Stimulated activated CD8-positive, alpha-beta memory T cell treated with anti-CD3 and anti-CD28 coated beads, Interleukin-15, amount 100 ng/mL, for 1 hour (primary cell): ENCODE measurements at places on chromosomes 6 and 20.

DNA sequence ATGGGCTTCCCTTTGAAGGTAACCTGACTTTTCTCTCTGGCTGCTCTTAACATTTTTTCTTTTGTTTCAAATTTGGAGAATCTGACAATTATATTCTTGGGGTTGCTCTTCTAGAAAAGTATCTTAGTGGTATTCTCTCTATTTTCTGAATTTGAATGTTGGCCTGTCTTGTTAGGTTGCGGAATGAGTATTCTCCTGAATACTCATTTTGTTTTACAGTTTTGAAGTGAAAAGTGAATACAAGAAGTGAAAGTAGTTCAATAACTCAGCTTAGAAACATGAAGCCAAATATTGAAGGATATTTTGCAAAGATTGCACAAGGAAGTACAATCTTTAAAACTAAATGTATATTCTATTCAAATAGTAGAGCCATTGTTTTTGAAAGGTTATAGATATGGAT is 120.2 kb upstream of the MAP3K4 start:
- no peak for DNase-seq

DNA sequence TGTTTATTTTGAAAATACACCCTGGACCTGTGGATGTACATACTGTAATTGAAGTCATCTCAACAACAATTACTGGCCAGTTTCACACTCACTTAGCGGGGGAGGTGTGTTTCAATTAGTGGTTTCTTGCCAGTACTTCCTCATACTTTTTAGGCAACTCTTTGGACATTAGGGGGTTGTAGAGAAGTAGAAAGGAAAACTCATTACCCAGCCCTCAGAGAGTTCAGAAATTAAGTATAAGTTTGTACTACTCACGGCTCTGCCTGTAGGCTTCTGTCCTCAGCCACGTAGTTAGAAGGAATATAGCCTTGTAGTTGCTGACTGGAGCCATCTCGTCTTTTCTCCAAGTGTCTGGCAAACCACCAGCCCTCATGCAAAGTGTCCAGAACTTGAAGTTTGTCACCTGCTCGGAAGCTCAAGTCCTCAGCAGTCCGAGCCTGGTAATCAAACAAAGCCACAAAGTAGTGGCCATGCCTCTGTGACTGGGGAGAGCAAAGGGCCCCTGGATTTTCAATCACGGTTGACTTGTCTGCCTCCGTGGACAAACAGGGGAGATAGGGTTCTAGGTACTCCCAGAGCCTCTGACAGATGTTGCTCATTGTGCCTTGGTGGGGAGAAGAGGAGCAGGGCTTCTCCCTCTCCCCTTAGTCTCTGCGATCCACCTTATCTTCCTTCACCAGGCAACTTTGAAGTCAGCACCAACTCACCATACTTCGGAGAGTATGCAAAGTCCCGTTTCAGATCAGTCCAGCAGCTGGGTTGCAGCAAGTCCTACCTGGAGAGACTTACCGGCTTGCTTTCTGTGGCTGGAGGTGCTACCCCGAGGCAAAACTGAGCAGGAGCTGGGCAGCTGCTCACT is 749 bp downstream of the FRK start:
- no peak for DNase-seq

DNA sequence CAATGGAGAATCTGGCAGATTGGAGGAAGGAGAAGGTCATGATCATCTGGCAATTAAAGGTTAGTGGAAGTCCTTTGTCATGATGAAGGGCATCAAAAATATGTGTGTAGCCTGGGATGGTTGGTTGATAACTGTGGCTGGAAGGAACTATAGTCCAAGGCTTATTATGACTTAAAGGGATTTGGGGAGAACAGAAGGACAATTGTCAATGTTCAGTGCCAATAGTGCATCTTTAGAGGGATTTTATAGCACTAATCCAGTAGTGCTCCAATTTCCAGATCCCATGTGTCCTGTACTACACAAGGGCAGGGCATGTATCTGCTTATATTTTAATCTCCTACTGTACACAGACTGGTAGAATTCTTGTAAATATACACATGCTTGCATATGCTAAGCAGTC is 5.0 kb upstream of the ZBTB24 start:
- DNase-seq: no peak

DNA sequence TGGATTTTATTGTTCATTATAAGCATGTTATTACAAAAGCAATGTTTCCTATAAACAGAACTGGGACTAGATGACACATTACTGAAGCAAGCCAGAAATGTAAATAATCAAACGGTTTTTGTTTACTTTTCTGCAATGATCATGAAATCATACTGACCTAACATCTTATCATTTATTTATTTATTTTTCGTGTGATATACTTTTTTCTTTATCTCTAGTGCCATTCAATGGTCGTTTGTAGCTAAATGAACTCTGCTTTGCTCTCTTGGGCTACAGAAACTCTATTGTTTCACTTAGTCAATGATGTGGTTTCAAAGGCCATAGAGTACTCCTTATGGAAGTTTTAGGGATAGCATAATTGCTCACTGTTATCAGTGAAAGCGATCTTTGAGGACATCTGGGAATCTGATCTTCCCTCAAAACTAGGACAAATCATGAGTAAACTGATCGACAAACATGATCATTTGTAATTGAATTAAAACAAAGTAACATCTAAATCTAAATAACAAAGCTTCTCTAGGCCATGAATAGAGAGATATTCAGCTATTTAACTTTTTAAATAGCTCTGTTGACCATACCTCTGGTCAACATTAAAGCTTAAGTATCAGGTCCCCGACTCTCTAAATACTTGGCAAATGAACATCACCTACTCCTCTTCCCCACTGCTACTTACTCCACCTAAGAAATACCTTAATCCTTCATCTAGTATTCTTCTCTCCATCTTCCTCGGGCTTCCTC is 933.4 kb downstream of the TFAP2A start:
- no peak for DNase-seq

DNA sequence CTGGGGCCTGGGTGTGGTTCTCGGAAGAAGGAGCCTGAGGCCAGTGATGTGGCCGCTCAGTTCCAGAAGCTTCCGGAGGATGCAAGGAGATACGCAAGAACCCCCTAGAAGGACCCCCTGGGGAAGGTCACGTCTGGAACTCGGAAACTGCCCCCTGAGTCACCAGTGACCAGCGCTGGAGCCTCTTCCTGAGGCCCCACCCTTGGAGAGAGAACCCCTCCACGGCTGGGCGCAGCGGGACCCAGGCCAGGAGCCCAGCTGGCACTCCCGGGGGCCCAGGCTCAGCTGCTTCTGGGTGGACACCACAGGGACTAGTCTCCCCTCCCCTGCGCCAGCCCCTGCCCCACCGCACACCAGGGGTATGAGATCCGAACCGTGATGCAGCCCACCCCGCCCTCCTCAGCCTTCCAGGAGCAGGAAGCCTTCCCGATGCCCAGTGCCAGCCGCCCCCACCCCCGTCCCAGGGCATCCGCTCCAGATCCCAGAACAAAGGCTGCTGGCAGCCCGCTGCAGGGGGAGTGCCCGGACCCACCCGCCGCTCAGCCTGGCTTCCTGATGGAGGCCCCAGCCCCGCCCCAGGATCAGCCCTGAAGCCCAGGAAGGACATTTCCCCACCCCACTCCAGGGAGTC is 7.5 kb downstream of the LAMA5 start:
- no peak for DNase-seq

DNA sequence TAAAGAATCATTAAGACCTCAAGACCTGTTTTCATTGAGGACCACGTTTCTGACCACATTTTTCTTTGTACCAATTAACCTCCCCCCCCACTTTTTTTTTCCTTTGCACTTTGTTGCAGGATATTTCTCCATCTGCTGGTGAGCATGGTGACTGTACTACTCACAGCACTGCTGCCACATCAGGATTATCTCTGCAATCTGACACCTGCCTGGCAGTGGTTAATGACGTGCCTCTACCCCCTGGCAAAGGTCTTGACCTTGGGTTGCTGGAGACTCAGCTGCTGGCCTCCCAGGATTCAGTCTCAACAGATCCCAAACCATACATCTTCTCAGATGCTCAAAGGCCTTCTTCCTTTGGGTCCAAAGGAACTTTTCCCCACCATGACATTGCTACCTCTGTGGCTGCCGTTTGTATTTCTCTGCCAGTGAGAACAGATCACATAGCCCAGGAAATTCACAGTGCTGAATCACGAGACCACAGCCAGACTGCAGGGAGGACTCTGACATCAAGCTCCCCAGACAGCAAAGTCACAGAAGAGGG is 46.6 kb upstream of the EDN3 start:
- DNase-seq: no peak

- DNase-seq: no peak
Observed at GRCh38 chr20:20065361-20065760, 13.0 kb downstream of the CFAP61 start.

DNA sequence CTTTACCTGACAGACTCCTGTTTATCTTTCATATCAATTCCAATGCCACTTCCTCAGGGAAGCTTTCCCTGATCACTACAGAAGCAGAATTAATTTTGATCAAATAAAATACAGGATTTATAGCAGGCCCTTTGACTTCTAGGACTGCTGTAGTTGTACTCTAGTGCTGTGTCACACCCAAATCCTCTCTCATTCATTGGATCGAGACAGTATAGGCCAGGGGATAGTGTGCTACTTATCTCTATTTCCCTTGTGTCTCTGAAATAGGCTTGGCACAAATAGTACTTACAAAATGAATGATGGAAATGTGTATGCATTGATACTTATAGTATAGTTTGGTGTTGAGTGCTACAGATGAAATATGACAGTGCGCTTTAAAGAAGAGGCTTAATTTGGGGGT is 19.8 kb downstream of the RALY start:
- DNase-seq: no peak

DNA sequence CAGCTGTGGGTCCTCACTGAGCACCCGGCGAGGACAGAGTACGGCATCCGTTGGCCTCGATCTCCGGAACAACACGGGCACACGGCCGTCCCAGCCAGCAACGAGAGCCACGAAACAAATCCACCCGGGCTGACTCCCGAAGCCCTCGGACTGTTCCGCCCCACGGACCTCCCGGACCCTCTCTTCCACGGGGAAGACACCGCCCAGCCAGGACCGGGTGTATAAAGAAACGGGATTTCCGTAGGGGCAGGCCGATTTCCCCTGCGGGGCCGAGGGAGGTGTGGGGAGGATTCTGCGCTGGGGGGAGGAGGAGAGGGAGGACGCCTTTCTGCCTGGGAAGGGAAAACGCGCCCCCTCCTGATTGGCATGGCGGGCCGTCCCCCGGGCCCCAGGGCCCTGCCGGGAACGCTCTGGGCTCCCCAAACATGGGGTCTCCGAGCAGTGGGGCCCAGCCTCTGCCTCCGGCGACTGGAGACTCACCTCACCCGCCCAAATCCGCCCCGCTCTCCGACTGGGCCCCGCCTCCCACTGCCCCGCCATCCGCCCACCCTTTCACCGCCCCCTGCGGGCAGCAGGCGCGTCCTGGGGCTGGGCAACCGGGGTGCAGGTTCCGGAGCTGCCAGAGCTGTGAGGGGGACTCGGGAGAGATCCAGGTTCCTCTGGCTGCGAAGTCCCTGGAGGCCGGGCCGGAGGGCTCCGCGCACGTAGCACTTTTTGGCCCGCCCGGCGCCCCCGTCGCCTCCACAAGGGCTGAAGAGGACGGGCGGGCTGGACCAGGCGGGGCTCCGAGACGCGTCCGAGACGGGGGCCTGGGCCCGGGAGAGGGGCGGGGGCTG is 679 bp upstream of the PPDPF start:
- peak; percentile 44 for DNase-seq

DNA sequence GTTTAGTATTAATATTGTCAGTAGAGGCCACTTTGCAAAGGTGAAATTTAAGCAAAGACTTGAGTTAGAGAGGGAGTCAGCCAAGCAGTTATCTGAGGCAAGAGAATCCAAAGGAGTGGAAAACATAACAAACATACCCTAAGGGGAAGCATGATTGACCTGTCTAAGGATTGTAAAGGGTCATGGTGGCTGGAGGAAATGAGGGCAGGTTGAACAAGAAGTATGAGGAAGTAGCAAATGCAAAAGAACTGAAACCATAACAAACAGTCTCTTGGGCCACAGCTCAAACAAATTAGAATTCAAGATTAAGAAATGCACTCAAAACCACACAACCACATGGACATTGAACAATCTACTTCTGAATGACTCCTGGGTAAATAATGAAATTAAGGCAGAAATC is 103.2 kb downstream of the FBXO5 start:
- no peak for DNase-seq

DNA sequence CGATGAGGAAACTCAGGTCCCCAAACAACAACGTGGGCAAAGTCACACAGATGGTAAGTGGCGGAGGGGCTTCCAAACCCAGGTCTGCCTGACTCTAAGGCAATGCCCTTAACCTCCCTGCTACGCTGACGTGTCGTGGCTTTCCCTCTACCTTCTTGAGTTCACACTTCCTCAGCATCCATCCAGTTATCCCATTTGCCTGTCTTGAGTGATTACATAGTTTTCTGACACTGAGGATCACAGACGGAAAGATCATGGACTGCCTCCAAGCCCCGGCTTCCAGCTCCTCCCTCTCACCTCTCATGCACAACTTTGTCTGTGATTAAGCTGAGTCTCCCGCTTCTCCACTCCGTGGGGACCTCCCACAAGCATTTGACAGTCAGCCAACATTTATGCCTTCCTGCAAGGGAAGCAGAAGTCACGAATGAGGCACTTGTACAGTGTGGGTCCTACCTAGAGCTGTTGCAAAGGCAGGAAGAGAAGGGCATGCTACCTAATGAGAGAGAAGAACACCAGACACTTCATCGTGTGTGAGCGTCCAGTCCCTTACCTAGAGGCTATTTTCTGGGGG is 33.8 kb downstream of the TBC1D7 start:
- DNase-seq: no peak

DNA sequence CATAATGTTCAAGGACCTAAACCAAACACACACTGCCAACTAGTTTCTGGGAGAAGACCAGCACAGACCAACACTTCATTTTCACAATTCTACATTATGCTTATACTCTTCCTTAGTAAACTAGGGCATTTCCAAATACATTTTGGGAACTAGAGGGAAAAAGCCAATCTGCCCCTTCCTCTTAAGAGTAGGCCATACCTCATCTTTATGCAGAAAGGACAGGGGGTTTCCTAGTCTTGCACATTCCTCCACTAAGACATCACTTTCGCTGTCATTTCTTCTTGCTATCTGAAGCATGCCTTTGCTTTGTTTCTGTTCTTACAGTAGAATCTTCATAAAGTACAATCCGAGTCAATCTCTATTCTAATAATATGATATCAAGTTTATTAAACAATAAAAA is 105.7 kb downstream of the SMLR1 start:
- no peak for DNase-seq

DNA sequence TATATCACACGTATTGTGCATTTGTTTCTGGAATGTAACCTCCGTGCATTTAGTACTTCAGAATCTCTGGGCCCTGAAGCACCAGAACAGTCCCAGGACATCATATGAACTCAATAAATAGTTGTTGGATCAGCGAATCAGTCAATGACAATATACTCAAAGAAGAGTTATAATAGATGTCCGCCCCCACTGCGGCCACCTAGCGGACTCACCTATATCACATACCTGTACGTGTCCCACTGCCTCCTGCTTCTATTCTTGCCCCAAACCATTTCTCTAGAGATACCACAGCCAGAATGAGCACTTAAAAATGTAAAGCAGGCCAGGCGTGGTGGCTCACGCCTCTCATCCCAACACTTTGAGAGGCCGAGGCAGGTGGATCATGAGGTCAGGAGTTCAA is 73.9 kb downstream of the DCDC2 start:
- DNase-seq: no peak
